ENCODE measurements at places on chromosomes 3 and 15.

DNA sequence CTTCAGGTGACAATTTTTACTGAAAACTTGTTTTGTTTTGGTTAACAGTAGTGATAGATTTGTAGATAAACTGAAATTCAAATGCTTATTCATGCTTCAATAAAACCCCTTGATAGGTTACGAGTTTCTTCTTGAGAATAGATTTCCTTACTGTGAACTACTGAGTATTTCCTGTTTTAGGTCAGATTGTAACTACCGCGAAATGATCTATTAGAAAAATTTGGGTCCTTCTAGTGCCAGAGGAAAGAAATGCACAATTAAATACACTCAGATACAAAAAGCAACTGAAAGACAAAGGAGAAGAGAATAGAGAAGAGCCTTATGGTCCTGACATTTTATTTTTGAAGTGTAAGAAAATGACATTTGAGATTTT, 251.7 kb upstream of the TBL1XR1 start:
- H3K36me3 ChIP-seq: no peaks in the 10 kb centered on the region
- no peak overlapping the region for H3K4me3 ChIP-seq
- H3K27me3 ChIP-seq: no peaks in the 10 kb centered on the region
- no peak overlapping the region for H3K27ac ChIP-seq

DNA sequence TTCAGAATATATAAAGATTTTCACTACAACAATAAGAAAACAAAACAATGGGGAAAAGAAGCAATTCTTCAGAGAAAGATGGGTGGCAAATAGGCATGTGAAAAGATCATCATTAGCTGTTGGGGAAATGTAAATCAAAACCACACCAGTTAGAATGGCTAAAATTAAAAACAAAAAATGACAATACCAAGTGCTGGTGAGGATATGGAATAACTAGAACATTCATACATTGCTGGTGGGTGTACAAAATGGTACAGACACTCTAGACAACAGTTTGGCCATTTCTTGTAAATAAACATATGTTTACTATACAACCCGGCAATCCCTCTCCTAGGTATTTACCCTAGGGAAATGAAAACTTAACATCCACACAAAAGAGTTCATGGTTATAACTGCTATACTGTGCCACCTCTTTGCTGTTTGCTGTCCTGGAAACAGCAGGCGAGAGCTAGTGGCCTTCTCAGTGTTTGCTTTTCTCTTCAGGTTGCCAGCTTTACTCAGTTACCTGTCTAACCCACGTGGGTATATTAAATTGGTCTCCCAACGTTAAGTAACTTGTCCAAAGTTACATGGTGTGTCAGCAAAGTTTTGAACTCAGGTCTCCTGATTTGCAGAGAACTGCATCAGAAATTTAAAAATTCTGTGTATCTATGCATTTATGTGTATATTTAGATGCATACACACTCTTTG, 4.6 kb upstream of the NIT2 start:
- H3K4me1 ChIP-seq: peaks cover under 1% of the 10 kb centered on the region
- H3K4me3 ChIP-seq: no peak overlapping the region
- no peak for DNase-seq

GRCh38 chr3:72666447-72666755, 181.8 kb downstream of the SHQ1 start:
- no peaks in the 10 kb centered on the region for H3K4me1 ChIP-seq
- H3K27me3 ChIP-seq: no peaks in the 10 kb centered on the region
- no peaks in the 10 kb centered on the region for H3K36me3 ChIP-seq
- H3K4me3 ChIP-seq: no peak overlapping the region

- peak; percentile 92 for DNase-seq
- H3K4me3 ChIP-seq: no peak overlapping the region
- H3K27ac ChIP-seq: no peak overlapping the region
- no peaks in the 10 kb centered on the region for H3K36me3 ChIP-seq
- no peaks in the 10 kb centered on the region for H3K27me3 ChIP-seq
Observed at GRCh38 chr15:101014921-101015841, 96.0 kb downstream of the LRRK1 start.

DNA sequence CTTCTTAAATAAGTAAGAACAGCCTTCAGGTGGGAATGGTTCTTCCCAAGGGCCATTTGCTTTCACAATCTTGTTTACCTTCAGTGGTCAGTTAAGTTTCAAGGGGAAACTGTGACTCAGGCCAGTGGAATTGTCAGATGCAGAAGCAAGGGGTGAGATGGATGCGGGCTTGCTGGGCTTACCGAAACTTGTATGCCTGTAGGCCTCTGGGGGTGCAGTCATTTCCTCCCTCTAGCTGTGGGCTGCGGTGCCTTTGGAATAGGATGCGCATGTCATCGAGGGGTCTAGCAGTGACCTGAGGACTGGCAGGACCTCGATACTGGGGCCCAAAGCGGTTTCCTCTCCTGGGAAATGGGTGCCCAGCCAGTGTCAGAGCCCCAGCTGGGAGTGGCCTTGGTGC, 121.6 kb downstream of the EEFSEC start:
- no peak overlapping the region for H3K27ac ChIP-seq
- H3K4me3 ChIP-seq: no peak overlapping the region
- peaks cover 3% of the 10 kb centered on the region for H3K27me3 ChIP-seq
- no peaks in the 10 kb centered on the region for H3K36me3 ChIP-seq

DNA sequence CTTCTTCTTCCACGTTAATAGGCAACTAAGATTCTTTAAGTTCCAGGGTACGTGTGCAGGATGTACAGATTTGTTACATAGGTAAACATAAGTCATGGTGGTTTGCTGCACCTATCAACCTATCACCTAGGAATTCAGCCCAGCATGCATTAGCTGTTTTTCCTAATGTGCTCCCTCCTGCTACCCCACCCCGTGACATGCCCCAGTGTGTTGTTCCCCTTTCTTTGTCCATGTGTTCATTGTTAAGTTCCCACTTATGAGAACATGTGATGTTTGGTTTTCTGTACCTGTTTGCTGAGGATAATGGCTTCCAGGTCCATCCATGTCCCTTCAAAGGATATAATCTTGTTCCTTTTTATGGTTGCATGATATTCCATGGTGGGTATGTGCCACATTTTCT, 21.1 kb downstream of the GTF2A2 start:
- no peaks in the 10 kb centered on the region for H3K27me3 ChIP-seq
- DNase-seq: no peak
- H3K36me3 ChIP-seq: no peaks in the 10 kb centered on the region
- no peak overlapping the region for H3K4me3 ChIP-seq
- H3K4me1 ChIP-seq: no peaks in the 10 kb centered on the region

Data from H1 (cell line).